ENCODE measurements at places on chromosomes 2 and 18. TPM values are rescaled to one million over a fixed set of nuclear protein-coding genes. Genes with fewer than 3 reads are reported as not detected.

Gene TNFAIP6
- 572 TPM for total RNA-seq

Gene CYBRD1
- total RNA-seq = 568 TPM

Gene SLC5A7
- not detected for total RNA-seq

Gene SLC66A3
- 48.4 TPM for total RNA-seq

Gene MCEE
- total RNA-seq = 21.8 TPM

Gene CPO
- total RNA-seq = 0.32 TPM
